ENCODE measurements at places on chromosomes 7 and 10.

DNA sequence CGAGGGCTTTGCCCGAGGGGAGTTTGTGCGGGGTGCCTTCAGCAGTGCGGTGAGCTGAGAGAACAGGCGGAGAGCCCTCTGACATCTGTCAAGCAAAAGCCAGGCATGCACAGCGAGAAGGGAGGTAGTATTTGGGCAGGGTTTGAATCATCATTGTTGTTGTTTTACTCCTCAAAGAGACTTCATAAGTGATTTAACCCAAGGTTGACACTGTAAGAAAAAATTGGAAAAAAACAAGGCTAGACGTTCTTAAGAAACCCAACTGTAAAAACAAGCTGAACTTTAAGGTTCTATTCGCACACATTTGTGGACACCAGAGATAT, 1.3 kb downstream of the ADAM22 start:
- DNase-seq: no peak

DNA sequence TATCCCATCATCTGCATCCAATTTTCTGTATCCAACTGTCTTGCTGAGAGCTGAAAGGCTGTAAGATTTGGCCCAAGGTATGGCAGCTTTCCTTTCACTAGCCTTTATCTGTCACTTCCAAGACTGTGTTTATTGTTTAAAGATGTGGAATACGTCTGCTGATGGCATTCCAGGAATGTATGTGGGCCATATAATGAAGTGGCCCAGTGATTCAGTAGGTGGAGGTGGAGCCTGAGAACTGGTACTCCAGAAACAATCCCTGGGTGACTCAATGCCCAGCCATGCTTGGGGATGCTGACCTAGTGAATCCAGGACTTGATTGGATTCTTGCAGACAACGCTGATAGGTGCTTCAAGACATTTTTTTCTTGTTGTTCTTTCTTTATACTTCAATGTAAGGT, 13.5 kb downstream of the NEUROD6 start:
- no peak for DNase-seq

- no peak for DNase-seq
These were observed 2.0 kb downstream of the GGCT start for GRCh38 chr7:30502470-30503251.

DNA sequence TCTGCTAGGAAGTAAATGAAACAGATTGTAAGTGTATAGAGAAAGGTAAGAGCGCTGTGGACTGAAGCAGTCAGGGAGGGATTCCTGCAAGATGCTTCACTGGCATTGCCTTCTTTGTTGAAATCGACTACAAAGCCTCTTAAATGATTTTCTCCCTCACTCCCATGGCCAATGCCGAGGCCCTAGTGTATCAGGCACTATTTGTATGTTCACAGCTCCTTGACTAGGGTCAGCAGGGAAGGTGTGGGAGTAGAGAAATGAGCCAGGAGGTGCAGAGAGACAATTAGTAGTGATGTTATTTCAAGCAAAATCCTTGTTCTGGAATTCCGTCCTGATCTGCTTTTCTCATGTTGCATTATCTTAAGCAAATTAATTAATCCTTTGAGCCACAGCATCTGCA, 22.9 kb upstream of the DUSP5 start:
- DNase-seq: no peak

- no peak for DNase-seq
These were observed 764.6 kb downstream of the PHTF2 start for GRCh38 chr7:78563191-78563590.

DNA sequence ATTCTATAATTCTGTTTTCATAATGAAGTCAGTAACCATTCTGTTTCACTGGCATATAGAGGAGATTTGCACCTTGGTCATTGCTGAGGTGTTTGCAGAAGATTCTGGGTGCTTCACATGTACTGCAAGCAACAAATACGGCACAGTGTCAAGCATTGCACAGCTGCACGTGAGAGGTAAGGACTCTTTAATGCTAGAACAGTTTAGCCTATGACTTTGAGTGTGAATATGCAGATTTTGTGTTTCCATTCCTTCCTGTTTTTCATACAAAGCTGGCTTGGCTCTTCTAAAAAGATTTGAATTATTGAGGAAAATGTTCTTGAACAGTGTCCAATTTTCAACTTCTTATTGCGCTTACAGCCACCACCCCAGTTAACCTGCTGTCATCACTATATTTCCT, 56.4 kb downstream of the MYPN start:
- no peak for DNase-seq

GRCh38 chr10:103798511-103798910, 56.9 kb downstream of the SH3PXD2A start:
- DNase-seq: no peak

DNA sequence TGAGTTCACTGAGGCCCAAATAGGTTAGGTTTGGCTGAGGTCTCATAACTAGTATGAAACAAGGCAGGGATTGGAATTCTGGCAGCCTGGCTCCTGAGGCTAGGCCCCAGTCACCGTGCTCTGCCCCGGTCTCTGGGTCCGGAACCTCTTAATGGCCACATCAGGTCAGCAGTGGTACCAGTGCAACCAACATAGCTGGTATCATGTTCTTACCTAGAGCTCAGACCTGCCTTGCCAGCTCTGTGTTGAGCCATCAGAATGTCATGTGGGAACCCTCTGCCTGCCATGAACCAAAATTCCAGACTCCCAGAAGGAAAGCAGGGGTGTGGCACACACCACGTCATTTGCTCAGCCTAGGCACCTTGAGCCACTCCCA, 56.5 kb downstream of the ZNF467 start:
- no peak for DNase-seq

DNA sequence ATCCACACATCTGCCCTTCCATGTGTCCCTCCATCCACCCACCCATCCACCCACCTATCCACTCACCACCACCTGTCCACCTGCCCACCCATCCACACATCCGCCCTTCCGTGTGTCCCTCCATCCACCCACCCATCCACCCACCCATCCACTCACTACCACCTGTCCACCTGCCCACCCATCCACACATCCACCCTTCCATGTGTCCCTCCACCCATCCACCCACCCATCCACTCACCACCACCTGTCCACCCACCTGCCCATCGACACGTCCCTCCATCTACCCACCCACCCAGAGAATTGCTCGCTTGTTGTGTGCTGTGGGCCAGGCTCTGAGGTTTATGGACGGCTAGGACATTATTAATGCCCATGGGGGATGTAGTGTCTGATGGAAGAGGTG, 500.2 kb downstream of the DNAJB6 start:
- no peak for DNase-seq

- DNase-seq: no peak
These were observed 498.9 kb upstream of the MGMT start for GRCh38 chr10:128967980-128968756.

DNA sequence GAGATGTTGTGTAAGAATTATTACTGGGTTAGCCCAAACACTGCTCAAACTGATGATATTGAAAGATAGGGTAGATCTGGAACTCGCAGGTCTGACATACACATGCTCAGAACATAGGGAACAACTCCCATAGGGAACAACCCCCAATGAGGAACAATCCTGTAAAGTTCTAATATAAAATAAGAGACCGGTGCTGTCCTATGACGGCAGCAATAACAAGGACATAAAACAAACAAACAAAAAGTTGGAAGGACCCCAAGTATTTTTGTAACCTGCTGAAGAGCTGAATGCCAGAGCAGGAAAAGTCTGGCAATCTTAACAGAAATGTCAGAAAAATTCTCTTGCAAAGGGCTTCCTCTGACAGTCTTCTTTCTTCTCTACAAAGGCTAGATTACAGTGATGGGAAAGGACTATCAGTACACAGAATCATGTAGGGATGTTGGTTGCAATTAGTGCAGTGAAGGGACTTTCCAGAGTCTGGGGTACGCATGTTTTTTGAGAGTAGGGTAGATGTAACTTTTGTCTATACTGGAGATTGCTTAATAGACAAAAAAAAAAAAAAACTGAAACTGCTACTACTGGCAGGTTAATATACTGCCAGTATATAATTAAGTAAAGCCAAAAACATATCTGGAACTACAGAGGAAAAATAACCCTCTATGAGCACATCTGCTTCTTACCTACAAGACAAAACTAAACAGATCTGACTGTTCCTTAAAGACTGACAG, 35.5 kb downstream of the IDE start:
- no peak for DNase-seq

- no peak for DNase-seq
These were observed 18.8 kb downstream of the MYO3A start for GRCh38 chr10:25952857-25953256.

- DNase-seq: no peak
These were observed 123.9 kb upstream of the TCF7L2 start for GRCh38 chr10:112826018-112826697.

DNA sequence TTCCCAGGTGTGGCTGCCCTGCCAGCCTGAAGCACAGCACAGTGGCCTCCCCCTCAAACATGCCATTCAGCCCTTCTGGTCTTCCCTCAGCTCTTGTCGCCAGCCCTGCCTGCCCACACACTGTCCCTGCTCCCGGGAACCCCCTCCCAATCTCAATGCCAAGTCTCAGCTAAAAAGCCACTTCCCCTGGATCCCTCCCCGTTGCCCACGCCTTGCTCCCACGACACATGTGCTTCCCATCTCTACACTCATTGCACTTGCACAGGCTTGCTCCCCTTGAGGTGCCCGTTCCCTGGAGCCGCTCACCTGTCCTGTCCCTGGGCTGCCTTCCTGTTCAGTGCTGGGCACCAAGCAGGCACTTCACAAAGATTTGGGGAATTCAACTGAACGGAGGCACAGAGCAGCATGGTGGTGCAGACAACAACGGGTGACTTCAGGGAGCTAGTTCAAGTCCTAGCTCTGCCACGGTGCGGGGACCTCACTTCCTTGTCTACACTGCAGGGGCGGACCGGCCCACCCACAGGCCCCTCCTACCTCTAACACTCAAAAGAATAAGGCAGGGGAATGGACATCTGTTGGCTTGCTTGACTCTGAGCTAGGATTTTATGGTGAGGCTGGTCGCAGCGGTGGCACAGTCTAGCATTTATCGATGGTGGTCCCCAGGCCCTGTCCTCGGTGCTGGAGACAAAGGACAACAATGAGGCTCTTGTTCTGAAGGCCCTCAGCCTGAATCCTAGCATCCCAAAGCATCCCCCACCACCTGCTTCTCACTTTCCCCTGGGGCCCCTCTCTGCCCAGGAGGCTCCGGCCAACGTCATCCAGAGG, 18.4 kb downstream of the RGS10 start:
- no peak for DNase-seq

DNA sequence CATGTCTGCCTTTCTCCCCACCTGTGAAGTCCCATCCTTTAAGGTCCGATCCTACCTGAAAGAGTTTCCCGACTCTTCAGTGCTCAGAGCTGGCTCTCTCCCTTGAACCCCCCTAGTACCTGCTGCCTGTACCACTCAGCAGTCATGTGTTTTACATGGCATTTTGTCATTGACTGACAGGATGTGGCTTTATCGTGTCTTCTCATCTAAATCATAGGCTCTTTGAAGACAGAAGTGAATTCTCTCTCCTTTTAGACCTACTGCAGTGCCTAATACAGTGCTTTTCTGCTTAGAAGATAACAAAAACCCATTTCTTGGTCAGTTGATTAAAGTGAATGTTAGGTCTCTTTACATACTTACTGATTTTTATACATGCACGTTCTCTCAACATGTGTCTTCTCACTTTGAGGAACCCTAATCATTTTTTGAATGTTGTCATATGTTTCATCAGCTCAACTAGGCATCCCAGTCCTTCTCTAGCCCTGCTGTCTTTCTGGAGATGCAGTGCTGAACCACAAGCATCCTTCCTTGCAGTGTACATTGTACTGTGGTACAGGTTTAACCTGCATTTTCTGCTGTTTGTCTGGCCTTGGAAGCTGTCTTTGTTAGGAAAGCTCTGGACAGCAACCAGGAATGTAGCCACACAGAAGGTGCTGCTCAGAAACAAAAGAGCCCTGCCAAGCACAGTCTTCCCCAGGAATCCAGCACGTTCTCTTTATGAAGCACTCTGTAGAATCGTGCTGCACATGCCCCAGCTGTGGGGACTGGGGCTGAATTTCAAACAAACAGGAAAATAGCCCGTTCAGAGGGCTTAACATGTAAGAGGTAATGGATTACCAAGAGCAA, 28.1 kb upstream of the LRRC4 start:
- no peak for DNase-seq

DNA sequence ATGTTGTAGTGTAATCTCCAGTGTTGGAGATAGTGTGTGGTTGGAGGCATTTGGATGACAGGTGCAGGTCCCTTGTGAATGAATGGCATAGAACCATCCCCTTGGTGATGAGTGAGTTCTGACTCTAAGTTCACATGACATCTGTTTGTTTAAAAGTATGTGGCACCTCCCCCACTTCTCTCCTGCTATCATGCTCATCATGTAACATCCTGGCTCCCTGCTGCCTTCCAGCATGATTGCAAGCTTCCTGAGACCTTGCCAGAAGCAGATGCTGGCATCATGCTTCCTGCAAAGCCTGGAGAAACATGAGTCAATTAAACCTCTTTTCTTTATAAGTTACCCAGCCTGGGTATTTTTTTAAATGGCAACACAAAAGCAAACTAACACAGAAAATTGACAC, 499.0 kb upstream of the SEMA3D start:
- DNase-seq: no peak

GRCh38 chr10:35639728-35640401, 2.2 kb downstream of the FZD8 start:
- no peak for DNase-seq

GRCh38 chr7:106841896-106842390, 23.1 kb upstream of the PIK3CG start:
- DNase-seq: no peak

- DNase-seq: no peak
These were observed 81.4 kb downstream of the ABI1 start for GRCh38 chr10:26779176-26779860.

DNA sequence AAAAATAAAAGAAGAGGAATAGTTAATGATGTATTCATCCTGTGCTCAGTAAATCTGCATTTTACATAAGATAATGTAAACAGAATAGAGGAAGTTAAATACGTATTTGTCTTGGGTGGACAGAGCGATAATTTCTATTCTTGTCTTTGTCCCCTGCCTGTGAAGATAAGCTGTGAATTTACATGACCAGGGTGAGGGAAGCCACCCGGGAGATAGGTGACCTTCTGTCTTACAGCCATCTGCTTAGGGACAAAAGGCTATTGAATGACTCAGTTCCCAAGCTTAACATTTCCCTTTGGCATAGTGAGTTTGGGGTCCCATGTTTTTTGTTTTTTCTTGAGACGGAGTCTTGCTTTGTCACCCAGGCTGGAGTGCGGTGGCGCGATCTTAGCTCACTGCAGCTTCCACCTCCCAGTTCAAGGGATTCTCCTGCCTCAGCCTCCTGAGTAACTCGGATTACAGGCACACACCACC, 88.7 kb upstream of the KCTD7 start:
- DNase-seq: no peak

GRCh38 chr10:118800920-118801319, 46.1 kb upstream of the CACUL1 start:
- no peak for DNase-seq

- DNase-seq: no peak
These were observed 99.8 kb upstream of the GJD4 start for GRCh38 chr10:35505241-35505873.

GRCh38 chr10:119700321-119700954, 25.4 kb upstream of the INPP5F start:
- no peak for DNase-seq

DNA sequence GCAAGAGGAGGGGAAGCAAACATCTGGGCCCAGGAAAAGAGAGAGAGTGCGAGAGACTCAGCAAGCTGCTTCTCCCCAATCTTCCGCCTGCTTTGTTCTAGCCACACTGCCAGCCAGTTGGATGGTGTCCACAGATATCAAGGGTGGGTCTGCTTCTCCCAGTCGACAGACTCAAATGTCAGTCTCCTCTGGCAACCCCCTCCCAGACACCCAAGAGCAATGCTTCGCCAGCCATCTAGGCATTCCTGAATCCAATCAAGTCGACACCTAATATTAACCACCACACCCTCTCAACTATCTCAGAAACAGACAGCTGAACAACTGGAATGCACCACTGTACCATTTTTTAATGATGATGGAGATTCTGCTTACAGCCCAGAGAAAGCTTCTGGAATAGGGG, 57.1 kb downstream of the FAM107B start:
- DNase-seq: no peak

Measured in activated CD8-positive, alpha-beta memory T cell treated with anti-CD3 and anti-CD28 coated beads for 4 hours (primary cell).